ENCODE measurements at places on chromosomes 6 and 20. TPM values are rescaled to one million over a fixed set of nuclear protein-coding genes. Genes with fewer than 3 reads are reported as not detected.

The MAP1LC3A gene
- 74.3 TPM for total RNA-seq

The MRAP2 gene
- 11.5 TPM for total RNA-seq

The PROCR gene
- 17.6 TPM for total RNA-seq

The C20orf96 gene
- 4.7 TPM for total RNA-seq

GRCh38 chr6:4775494-4776130 lies 592 bp upstream of the CDYL start:
- H3K27ac ChIP-seq, result peak overlapping the region; percentile 67
- H3K4me1 ChIP-seq, result no peaks in the 10 kb centered on the region
- peak overlapping the region; percentile 76 for H3K4me3 ChIP-seq
- no peaks in the 10 kb centered on the region for H3K27me3 ChIP-seq
- DNase-seq, result peak; percentile 75

GRCh38 chr6:11231564-11232192 lies 790 bp downstream of the NEDD9 start:
- peak overlapping the region; percentile 53 for H3K4me3 ChIP-seq
- H3K27ac ChIP-seq, result peak overlapping the region; percentile 86
- no peak for DNase-seq
- no peaks in the 10 kb centered on the region for H3K27me3 ChIP-seq

DNA sequence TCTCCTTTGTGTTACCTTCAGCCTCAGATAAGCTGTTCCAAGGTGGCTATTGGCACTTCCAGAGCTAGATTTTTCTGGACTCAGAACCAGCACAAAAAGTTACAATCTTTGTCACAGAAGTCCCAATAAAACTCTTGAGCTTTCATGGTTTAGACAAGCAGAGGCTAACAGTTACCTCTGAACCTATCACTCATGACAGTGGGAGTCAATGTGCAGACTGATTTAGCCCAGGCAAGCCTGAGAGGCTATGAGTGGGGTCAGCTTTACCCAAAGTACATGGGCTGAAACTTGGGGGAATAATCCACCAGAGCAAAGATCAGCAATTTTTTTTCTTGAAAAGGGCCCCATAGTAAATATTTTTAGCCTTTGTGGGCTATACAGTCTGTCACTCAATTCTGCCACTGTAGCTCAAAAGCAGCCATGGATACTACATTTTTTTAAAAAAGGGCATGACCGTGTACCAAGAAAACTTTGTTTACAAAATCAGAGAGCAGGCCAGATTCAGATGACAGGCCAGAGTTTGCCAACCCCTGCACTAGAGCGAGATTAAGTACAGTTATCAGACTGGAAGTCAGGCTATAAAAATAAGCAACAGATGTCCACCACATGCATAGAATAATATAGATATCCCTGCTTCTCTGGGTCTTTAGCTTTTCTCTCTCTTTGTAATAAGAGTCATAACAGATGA lies 20.0 kb downstream of the CCN2 start:
- no peak overlapping the region for H3K27ac ChIP-seq
- H3K36me3 ChIP-seq, result no peaks in the 10 kb centered on the region
- no peaks in the 10 kb centered on the region for H3K4me1 ChIP-seq
- no peaks in the 10 kb centered on the region for H3K27me3 ChIP-seq

The SFTA2 gene
- total RNA-seq, result not detected

GRCh38 chr6:1607516-1608221 lies 2.0 kb upstream of the FOXC1 start:
- peaks cover 2% of the 10 kb centered on the region for H3K27me3 ChIP-seq
- peak overlapping the region; percentile 83 for H3K27ac ChIP-seq
- H3K36me3 ChIP-seq, result no peaks in the 10 kb centered on the region
- peaks cover 3% of the 10 kb centered on the region for H3K4me1 ChIP-seq
- DNase-seq, result no peak

Data from prostate gland (tissue), 2 donors.